ENCODE measurements at places on chromosomes 7 and 10. TPM values are rescaled to one million over a fixed set of nuclear protein-coding genes. Genes with fewer than 3 reads are reported as not detected.

IFIT3 gene
- 17.0 TPM for total RNA-seq

CPN1 gene
- total RNA-seq = not detected

DNA sequence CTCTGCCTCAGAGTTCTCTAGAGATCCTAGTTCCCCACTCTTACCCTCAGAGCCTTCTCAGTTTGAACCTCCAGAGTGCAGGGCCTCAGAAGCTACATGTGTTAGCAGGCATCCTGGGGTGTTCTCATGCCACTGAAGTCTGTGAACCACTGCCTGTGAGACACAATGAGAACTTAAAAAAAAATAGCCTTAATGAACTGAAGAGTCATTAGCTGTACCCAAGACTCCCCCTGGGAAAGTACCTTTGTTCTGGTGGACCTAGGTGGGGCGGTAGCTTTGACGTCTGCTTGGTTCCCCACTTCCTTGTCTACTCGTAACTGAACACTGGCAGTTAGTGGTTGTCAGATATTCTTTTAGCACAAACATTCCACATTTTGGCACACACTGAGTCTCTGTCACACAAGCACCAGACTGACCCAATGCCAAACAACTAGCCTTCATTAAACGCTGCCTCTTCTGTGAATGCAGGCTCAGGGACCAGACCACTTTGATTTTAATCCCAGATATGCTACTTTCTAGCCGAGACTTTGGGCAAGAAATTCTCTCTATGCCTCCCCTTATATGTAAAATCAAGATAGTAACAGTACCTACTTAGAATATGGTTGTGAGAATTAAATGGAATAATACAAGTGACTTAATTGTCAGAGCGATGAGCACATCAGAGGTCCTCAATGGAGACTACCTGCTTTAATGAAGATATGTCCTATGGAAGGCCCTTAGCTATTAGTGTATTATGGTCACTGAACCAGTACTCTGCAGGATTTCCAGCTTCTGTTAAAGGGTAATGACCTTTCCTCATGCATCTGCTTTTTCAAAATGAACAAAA lies 75.3 kb upstream of the CC2D2B start:
- no peak for DNase-seq

DNA sequence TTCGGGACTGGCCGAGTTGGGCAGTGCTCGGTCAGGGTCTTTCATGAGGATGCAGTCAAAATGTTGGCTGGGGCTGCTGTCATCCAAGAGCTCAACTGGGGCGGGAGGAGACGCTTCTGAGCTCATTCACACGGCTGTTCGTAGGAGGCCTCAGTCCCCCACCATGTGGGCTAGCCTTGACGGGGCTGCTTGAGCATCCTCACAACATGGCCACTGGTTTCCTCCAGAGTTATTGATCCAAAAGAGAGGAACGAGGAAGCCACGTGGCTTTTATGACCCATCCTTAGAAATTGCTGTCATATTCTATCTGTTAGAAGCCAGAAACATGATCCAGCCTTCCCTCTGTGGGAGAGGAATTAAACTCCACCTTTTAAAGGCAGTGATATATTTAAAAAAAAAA lies 68.1 kb downstream of the GTF2IRD1 start:
- no peak for DNase-seq

DNA sequence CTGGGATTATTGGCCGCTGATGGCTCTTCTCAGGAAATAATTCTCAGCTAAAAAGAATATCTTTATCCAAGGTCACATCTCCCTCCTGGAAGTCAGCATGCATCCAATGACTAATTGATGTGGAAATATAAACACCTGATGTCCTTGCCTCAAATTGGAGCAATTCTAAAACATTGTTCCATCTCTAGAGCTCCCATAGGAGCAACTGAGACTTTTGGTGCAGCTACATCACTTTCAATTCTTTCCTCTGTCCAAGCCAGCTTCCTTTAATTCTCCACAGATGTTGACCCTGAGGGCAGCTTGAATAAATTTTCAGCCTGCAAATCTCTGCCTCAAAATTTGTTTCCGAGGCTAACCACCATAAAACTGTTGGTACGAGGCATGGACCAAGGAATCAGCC lies 43.9 kb upstream of the KCND2 start:
- DNase-seq = no peak

DNA sequence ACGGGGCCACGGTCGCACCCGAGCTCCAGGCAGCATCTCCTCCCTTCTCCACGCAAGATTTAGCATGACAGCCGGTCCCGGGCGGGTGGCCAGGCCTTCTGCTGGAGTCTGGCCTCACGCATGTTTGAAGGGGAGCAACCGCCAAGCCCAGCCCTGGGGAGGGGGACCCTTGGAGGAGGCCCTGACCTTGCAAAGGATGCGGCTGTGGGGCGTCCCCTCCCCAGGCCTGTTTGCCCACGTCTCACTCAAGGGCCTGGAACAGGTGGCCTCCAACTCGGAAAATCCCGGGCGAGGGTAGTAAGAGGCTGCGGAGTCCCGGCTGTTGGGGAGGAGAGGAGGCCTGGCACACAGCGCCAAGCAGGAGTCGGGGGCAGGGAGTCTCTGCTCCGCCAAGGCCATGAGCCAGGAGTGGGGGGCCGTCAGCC lies 50.6 kb upstream of the DPYSL4 start:
- peak; percentile 76 for DNase-seq
